ENCODE measurements at places on chromosomes 4 and X. TPM values are rescaled to one million over a fixed set of nuclear protein-coding genes. Genes with fewer than 3 reads are reported as not detected.

PCSK1N gene
- total RNA-seq = 0.67 TPM

SYTL4 gene
- 18.0 TPM for total RNA-seq

CTAG1A gene
- total RNA-seq = not detected

PAGE2 gene
- not detected for total RNA-seq

H2AZ1 gene
- 83.2 TPM for total RNA-seq

S100G gene
- not detected for total RNA-seq

PSMD10 gene
- total RNA-seq = 37.2 TPM

FHIP1A gene
- 15.3 TPM for total RNA-seq

ATP2B3 gene
- total RNA-seq = 0.09 TPM

IL2 gene
- total RNA-seq = not detected

NSG1 gene
- total RNA-seq = 12.2 TPM

TCEAL5 gene
- 1.0 TPM for total RNA-seq

PDZD4 gene
- total RNA-seq = 36.6 TPM

CSAG3 gene
- not detected for total RNA-seq

MAGIX gene
- 1.0 TPM for total RNA-seq

TBX22 gene
- total RNA-seq = not detected

NDNF gene
- 11.8 TPM for total RNA-seq

GPR173 gene
- total RNA-seq = 13.2 TPM

BMX gene
- 4.2 TPM for total RNA-seq

TMA16 gene
- 28.0 TPM for total RNA-seq

F11 gene
- total RNA-seq = not detected

MAPK10 gene
- 42.3 TPM for total RNA-seq

TEX13B gene
- not detected for total RNA-seq

TLR7 gene
- total RNA-seq = 4.5 TPM

ASB9 gene
- total RNA-seq = 1.2 TPM

FAM13A gene
- 39.9 TPM for total RNA-seq

CLNK gene
- total RNA-seq = not detected

MAGEA10 gene
- total RNA-seq = not detected

NLGN4X gene
- total RNA-seq = 17.9 TPM

NAP1L2 gene
- total RNA-seq = 7.9 TPM

SLC2A9 gene
- 7.4 TPM for total RNA-seq
